ENCODE measurements at places on chromosomes 16 and 17. TPM values are rescaled to one million over a fixed set of nuclear protein-coding genes. Genes with fewer than 3 reads are reported as not detected.

Gene CDK5R1
- 0.51 TPM for total RNA-seq

Gene C16orf95
- 9.7 TPM for total RNA-seq

Gene FBXW10B
- total RNA-seq: 0.26 TPM

Gene CSF3
- not detected for total RNA-seq

Gene CTRB1
- total RNA-seq: not detected

DNA sequence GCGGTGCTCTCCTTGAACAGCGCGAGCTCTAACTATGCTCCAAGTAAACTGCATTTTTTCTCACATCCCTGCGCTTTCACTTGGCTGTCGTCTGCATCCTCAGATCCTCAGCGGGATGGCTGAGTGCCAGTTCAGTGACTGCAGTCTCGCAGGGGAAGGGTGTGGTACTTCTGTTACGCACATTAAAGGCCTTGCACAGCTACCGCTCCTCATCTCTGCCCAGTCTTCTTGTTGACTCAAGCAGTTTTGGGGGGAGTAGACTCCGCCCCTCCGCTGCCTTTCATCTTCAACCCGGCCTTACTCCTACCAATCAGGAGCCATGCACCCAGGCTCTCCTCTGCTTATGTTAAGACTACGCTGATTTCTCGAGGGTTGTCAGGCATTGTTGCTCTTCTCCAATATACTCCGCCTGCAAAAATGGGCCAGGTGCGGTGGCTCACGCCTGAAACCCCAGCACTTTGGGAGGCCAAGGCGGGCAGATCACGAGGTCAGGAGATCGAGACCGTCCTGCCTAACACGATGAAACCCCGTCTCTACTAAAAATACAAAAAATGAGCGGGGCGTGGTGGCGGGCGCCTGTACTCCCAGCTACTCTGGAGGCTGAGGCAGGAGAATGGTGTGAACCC lies 10.0 kb downstream of the ATP5PD start:
- H3K4me3 ChIP-seq: no peak overlapping the region
- peaks cover 16% of the 10 kb centered on the region for H3K36me3 ChIP-seq
- no peaks in the 10 kb centered on the region for H3K27me3 ChIP-seq
- no peak overlapping the region for H3K27ac ChIP-seq

GRCh38 chr16:88194397-88195268 lies 188.1 kb upstream of the ZNF469 start:
- no peak for DNase-seq
- no peak overlapping the region for H3K4me3 ChIP-seq
- H3K4me1 ChIP-seq: no peaks in the 10 kb centered on the region
- no peaks in the 10 kb centered on the region for H3K36me3 ChIP-seq
- H3K27me3 ChIP-seq: no peaks in the 10 kb centered on the region

DNA sequence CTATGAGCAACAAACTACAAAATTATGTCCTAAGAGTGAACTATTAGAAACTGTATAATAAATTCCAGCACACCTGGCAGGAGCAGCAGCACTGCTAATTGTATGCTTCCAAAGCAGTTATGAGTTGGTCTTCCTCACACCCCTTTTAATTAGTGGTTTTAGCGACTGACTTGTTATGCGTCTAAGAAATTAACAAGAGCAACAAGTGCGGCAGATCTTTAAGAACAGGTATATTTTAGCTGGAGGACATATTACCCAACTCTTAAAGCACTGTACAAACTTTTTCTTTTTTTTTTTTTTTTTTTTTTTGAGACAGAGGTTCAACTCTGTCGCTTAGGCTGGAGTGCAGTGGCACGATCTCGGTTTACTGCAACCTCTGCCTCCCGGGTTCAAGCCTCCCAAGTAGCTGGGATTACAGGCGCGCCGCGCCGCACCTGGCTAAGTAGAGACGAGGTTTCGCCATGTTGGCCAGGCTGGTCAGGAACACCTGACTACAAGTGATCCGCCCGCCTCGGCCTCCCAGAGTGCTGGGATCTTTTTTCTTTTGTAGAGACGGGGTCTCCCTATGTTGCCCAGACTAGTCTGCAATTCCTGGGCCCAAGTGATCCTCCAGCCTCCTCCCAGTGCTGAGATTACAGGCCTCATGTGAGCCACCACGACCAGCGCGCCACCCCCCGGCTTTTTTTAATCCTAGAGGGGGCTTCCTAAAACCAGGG lies 1.6 kb upstream of the FBXL20 start:
- peak overlapping the region; percentile 99 for H3K4me3 ChIP-seq
- H3K27me3 ChIP-seq: no peaks in the 10 kb centered on the region
- H3K36me3 ChIP-seq: peaks cover 14% of the 10 kb centered on the region
- H3K4me1 ChIP-seq: peaks cover 30% of the 10 kb centered on the region
- H3K27ac ChIP-seq: no peak overlapping the region

DNA sequence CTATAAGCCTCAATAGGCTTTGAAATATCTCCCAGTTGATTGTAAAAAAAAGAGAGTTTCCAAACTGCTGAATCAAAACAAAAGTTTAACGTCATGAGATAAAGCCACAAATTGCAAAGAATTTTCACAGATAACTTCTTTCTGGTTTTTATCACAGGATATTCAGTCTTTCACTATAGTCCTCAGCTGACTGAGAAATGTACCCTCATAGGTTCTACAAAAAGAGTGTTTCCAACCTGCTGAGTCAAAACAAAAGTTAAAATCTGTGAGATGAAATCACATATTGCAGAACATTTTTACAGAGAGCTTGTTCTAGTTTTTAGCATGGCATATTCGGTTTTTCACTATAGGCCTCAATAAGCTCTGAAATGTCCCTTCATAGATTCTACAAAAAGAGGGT lies 559.2 kb downstream of the KCNJ18 start:
- H3K4me1 ChIP-seq: no peaks in the 10 kb centered on the region
- H3K36me3 ChIP-seq: peaks cover 14% of the 10 kb centered on the region
- no peak overlapping the region for H3K27ac ChIP-seq
- no peak overlapping the region for H3K4me3 ChIP-seq

DNA sequence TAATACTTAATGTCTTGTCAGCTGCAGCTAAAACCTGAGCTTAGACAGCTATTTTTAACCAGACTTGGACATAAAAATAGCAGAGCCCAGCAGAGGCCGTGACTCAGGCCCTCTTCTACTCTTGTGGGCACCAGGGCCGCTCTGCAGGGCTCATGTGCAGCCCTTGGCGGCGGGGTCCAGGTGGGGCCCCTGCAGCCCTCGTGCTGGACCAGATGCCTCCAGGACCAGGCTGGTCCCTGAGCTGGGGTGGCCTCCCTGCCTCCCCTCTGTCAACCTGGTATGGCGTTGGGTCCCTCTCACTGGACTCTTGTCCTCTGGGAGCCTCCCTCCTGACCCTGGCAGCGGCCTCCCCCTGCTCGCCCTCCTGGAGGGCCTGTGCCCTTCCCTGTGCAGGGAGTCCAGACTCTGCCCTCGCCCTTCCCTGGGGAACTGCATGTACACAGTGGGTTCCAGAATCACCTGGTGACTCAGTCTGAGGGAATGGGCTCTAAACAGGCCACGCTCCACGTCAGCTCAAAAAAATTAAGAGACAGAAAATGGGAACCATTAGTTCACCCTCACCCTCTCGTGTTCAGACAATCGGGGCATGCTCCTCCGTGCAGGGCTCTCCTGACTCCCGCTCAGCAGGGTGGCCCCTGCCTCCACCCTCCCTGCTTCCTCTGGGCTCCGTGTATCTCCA lies 9.7 kb downstream of the CDK5R1 start:
- no peak overlapping the region for H3K4me3 ChIP-seq
- H3K27ac ChIP-seq: no peak overlapping the region
- no peaks in the 10 kb centered on the region for H3K36me3 ChIP-seq
- no peaks in the 10 kb centered on the region for H3K27me3 ChIP-seq
- peaks cover 6% of the 10 kb centered on the region for H3K4me1 ChIP-seq

- DNase-seq: peak; percentile 68
- H3K4me3 ChIP-seq: peak overlapping the region; percentile 93
- peak overlapping the region; percentile 27 for H3K27ac ChIP-seq
- H3K27me3 ChIP-seq: peaks cover under 1% of the 10 kb centered on the region
These were observed 15.0 kb upstream of the RGS9 start for GRCh38 chr17:65121916-65122806.

DNA sequence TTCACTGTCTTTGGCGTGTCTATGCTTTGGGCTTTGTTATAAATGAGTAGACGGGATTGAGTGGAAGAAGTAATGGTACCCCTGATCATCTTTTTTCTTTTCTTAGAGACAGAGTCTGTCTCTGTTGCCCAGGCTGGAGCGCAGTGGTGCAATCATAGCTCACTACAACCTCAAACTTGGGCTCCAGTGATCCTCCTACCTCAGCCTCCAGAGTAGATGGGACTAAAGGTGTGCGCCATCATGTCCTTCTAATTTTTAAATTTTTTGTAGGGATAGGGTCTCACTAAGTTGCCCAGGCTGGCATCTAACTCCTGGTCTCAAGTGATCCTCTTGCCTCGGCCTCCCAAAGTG lies 14.9 kb upstream of the GPRC5B start:
- no peaks in the 10 kb centered on the region for H3K36me3 ChIP-seq
- no peak overlapping the region for H3K4me3 ChIP-seq

DNA sequence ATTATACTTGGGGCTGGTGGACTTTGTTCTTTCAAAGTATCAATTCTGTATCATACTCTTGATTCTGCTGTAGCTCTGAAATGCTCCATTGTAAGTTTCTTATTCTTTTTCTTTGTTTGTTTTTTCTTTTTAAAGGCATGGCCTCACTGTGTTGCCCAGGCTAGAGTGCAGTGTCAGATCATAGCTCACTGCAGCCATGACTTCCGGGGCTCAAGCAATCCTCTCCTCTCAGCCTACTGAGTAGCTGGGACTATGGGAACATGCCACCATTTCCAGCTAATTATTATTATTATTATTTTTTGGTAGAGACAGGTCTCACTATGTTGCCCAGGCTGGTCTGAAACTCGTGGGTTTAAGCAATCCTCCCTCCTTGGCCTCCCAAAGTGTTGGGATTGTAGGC lies 38.9 kb upstream of the METTL9 start:
- H3K4me1 ChIP-seq: peaks cover 15% of the 10 kb centered on the region
- DNase-seq: no peak
- H3K27me3 ChIP-seq: no peaks in the 10 kb centered on the region
- no peak overlapping the region for H3K4me3 ChIP-seq
- no peaks in the 10 kb centered on the region for H3K36me3 ChIP-seq
- H3K27ac ChIP-seq: no peak overlapping the region

DNA sequence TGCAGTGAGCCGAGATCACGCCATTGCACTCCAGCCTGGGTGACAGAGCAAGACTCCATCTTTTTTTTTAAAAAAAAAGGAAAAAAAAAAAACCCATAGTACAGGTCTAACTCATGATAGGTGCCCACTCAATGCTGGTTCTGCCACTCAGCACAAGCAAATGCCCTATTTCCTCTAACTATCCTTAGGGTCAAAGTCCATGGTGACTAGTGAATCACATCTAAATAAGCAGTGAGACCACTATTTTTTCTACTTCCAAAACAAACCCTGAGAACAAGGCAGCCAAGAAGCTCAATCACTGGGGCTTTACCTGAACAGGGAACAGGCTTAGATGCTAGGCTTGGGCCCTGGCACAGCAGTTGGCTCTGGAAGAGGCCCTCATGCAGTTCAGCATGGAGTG lies 3.4 kb downstream of the BLTP2 start:
- H3K4me3 ChIP-seq: no peak overlapping the region
- H3K36me3 ChIP-seq: peaks cover 60% of the 10 kb centered on the region
- DNase-seq: no peak
- peaks cover 21% of the 10 kb centered on the region for H3K4me1 ChIP-seq
- H3K27me3 ChIP-seq: no peaks in the 10 kb centered on the region

DNA sequence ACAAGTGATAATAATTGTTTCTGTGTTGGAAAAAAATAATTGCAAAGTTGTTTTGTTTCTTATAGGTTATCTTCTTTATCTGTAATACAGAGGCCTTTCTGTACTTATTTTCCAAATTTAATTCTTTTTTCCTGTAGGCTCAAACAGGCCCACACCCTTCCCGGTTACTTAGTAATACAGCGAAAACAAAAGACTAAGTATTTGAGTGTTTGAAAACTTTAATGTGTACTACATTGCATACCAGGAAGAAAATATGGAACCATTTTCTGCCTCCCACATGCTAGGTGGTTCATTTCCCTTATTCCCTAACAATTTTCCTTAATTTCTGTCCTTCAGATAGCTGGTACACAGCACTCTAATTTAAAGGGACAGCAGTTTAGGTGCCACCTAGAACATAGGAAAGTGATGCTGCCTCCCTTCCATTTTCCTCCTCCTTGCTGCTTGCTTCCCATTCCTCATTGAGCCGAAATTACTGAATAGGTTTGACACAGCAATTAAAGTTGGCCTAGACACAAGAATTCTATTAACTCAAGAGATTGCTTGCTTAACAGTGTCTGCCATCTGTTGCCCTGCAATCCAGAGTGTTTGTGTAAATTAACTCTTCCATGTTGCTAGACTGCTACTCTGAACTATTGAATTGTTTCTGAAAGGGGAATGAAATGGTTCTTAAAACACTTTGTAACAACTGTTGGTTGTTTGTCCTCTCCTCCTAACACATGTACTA lies 24.2 kb downstream of the CYB5B start:
- peaks cover 40% of the 10 kb centered on the region for H3K36me3 ChIP-seq
- no peak overlapping the region for H3K4me3 ChIP-seq
- no peaks in the 10 kb centered on the region for H3K27me3 ChIP-seq
- DNase-seq: no peak
- H3K27ac ChIP-seq: no peak overlapping the region
- H3K4me1 ChIP-seq: peaks cover 5% of the 10 kb centered on the region

Measured in Karpas-422 (cell line).